Activated naive CD8-positive, alpha-beta T cell treated with anti-CD3 and anti-CD28 coated beads, Interleukin-2, amount 10 ng/mL, durations not matched to agents 7 days and 5 days (primary cell): ENCODE measurements at places on chromosomes 5 and 9. TPM values are rescaled to one million over a fixed set of nuclear protein-coding genes. Genes with fewer than 3 reads are reported as not detected.

The ADRA1B gene
- total RNA-seq: not detected

The MCIDAS gene
- total RNA-seq: not detected

The ZER1 gene
- total RNA-seq: 29.2 TPM

The INSYN2B gene
- total RNA-seq: not detected
